ENCODE measurements at places on chromosomes 13 and 19.

DNA sequence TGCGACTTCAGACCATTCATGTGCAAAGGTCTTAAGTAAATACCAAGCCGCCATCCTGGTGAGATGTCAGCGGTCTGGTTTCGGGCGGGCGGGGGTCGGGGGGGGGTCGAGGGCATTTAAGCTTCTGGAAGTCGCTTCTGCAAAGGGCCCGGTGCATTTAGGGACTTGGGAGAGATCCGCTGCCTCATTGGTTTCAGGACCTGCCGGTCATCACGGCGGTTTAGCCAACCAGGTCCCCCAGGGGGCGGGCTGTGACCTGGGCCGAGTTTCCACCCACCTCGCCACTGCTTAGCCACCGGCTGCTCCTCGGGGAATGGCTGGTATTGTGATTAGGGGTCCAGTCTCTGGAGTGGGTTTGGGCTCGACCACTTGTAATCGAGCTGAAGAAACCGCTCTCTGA lies 7.8 kb downstream of the ANKLE1 start:
- peak; percentile 61 for DNase-seq

DNA sequence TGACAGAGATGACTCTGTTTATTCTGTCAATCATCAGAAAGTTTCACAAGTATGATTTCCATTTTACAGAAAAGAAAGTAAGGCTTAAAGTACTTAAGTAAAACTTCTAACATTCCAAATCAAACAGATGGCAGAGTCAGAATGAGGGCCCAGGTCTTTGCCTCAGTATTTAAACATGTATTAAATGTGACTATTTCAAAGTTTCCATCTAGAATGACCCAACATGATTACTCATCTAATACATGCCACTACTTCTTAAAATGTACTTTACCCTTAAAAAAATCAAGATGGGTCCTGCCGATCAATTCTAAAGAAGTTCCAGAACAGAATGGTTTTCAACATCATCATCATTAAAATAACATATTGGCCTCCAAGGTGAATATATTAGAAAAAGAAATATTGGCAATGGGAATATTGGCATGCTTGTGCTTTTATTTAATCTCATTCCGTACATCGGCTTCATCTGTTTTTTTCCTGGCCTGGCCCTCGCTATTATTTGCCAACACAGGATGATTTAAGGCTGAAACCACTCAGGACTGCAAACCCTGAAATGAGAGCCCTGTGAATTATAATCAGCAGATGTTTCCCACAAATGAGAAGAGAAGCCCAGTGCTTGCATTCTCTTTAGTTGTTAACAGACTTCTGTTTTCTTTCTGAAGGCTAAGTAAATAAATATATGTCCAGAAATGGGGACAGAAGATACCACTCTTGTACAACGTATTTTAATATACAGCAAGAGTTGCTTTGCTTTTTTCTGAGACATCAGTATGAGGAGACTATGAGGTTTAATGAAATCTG lies 340.0 kb downstream of the DNAJC15 start:
- no peak for DNase-seq

GRCh38 chr13:61833228-61833627 lies 417.6 kb upstream of the PCDH20 start:
- no peak for DNase-seq

DNA sequence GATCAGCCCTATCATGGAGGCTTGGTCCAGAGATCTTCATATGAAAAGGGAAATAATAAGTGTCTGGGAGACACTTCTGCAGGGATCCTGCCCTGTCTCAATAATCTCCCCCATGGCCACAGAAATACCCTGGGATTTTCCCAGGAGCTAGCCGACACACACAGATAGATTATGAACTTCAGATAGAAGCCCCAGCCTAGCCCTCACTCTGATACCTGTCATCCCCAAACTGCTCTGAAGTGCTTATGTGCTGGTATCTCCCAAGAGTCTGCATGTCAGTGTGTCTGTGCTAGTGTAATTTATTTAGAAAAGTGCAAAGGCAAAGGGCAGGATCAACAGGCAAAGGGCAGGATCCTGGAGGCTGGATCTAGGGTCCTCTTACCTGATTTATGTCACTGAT lies 38.7 kb upstream of the ZNF766 start:
- no peak for DNase-seq

- DNase-seq, result no peak
These were observed 35.2 kb upstream of the SLC46A3 start for GRCh38 chr13:28753946-28754345.

DNA sequence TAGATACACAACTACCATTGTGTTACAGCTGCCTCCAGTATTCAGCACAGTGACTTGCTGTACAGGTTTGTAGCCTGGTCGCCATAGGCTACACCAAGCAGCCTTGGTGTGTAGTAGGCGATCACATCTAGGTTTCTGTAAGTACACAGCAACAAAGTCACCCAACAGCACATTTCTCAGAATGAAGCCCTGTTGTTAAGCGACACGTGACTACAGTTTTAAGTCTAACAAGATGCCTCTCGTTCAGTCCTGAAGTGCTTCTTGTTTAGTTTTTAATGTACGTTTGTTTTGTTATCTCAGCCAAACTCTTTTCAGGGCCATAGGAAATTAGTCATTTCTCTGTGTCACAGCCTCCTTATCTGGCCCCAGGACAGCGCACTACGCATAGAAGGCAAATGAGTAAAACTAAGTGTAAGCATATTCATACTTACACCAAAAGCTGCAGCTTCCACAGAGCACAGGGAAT lies 50.0 kb upstream of the GPR183 start:
- DNase-seq, result peak; percentile 81

DNA sequence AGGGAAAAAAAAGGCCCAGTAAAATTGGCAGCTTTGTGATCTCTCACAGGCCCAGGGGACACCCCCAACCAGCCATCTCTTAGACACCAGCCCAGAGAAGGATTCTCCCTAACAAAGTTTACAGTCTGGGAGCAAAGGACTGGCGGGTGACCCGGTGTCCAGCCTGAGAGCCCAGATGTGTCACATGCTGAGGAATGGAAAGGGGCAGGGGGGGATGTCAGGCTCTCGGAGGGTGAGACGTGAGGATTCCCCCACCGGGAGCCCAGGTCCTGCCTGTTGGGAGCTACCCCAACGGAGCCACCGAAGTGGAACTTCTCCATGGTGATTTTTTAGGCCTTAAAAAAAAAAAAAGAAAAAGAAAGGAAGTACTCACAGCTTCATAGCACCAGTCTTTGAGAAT lies 4.8 kb upstream of the CTXN1 start:
- DNase-seq, result no peak

DNA sequence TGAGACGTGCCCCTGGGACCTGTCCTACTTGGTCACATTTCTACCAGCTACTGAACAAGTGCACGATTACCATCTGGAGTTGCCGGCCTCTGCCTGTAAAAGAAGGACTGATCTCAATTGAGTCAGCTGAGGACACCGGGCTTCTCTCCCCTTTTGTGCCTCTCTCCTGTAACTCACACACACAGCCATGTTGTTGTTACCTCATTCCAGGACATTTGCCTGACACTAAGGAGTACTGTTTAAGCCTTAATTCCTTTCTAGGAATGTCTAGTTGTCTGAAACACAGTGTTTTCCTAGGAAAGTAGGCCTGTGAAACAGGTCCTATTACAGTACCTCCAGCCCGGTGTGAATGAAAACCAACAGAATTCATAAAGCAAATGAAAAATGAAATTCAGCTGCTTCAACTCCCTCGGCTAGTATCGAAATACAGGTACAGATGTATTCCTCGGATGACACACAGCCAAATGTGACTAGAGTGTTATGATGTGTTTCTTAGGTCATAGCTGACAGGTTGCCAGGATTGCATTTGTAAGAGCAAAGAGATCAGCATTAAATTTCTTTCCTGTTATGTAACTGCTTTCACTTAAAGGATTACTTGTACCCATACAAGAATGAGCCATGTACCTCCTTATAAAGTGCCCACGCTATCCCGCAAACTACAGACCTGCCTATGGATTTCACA lies 152.0 kb upstream of the IRS2 start:
- DNase-seq, result no peak

DNA sequence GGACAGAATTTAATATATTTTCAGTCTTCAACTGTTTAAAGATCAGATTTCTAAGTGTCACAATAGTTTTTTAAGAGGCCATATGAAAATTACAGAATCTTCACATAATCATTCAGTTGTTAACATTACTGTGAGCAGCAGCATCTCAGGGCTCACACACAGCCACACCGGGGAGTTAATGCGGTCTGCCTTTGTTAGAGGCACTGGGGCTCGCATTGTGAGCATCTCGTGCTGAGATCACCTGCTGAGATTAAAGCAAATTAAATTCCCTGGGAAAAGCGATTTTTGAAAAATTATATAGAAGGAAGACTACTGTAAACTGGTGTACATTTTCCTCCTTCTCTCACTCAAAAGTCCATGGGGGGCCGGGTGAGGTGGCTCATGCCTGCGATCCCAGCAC lies 16.6 kb downstream of the GPR12 start:
- DNase-seq, result no peak

DNA sequence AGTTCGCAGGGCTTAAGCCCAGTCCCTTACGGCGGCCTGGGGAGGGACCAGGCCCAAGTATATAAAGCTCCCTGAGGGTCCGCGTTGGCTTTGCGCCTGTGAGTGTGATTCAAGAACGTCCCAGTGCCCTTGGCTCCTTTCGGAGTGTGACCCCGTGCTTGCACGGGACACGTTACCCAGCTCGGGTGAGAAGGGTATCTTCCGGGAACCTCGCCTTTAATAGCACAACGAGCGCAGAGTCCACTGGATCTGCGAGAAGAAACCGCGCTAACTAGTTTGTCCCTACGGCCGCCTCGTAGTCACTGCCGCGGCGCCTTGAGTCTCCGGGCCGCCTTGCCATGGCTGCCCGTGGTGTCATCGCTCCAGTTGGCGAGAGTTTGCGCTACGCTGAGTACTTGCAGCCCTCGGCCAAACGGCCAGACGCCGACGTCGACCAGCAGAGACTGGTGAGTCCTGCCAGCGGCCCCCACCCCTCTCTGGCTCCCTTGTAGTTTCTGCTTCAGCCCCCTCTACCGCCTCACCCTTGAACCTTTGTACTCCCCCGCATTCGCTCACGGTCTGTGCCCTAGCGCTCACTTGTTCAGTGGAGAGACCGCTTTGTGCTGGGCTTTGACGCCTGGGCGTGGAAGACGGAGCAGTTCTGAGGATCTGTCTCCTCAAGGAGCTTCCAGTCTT lies at the start of gene DNAJC15:
Gene DNAJC15 (plus strand): TSS at position 298 of the 675 bp plus-strand sequence. CDS start 41 bp downstream, at position 339.
- peak; percentile 83 for DNase-seq

GRCh38 chr13:40178130-40178529 lies 488.3 kb downstream of the FOXO1 start:
- no peak for DNase-seq

DNA sequence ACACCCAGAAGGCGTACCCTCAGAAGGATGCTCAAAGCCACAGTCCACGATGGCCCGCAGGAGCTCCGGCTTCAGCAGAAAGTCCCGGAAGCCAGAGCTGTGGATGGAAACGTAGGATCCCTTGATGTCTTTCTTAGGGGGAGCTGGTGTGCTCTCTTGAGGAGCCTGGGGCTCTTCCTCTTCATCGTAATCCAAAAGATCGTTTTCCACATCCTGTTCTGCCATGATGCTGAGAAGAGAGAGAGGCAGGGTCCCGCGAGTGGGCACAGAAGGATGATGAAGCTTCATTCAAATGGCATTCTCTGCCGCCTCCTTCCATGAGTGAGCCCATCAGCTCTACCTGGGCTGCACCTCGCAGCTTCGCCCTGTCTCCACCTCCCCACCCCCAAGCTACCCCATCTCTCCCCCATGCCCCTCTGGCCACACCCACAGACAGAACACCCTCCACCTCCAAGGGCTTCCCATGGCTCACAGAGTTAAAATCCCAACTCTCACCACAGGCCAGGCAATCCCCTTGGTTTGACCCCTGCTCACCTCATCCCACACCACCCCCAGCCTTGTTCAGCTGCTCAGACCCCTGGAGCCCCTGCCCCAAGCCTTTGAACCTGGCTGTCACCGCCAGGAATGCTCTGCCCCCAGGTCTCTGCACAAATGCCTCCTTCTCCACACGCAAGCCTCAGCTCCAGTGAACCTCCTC lies 6.0 kb downstream of the DDX39A start:
- no peak for DNase-seq

DNA sequence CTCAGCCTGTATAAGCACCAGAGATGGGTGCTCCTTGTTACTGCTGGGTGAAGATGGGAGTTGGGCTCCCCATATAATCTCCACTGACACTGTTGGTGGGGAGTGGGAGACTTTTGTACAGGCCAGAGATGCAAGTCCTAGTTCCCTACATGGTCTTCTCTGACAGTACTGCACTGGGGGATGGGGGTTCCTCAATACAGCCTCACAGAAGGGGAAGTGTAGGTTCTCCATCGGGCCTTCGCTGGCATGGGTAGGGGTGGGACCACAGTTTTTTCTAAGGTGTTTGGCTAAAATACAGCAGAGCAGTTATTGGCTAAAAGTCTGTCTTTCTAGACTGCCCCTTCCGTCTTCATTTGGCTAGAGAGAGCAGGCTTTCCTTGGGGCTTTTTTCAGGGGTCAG lies 167.2 kb upstream of the SERP2 start:
- DNase-seq, result no peak

- no peak for DNase-seq
These were observed 12.7 kb upstream of the FKRP start for GRCh38 chr19:46732966-46733689.

DNA sequence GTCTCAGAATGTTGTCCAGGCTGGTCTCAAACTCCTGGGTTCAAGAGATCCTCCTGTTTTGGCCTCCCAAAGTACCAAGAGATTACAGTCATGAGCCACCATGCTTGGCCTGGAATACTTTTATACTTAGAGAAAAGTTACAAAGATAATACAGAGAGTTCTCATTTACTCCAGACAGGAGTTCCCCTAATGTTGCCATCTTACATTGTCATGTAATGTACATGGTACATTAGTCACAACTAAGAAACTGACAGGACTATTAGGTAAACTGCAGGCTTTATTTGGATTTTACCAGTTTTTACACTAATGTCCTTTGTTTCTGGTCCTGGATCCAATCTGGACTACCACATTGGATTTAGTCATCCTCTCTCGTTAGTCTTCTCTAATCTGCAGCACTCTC lies 2.3 kb upstream of the C19orf84 start:
- DNase-seq, result no peak

- no peak for DNase-seq
These were observed 17.1 kb upstream of the GAS6 start for GRCh38 chr13:113880651-113881611.

DNA sequence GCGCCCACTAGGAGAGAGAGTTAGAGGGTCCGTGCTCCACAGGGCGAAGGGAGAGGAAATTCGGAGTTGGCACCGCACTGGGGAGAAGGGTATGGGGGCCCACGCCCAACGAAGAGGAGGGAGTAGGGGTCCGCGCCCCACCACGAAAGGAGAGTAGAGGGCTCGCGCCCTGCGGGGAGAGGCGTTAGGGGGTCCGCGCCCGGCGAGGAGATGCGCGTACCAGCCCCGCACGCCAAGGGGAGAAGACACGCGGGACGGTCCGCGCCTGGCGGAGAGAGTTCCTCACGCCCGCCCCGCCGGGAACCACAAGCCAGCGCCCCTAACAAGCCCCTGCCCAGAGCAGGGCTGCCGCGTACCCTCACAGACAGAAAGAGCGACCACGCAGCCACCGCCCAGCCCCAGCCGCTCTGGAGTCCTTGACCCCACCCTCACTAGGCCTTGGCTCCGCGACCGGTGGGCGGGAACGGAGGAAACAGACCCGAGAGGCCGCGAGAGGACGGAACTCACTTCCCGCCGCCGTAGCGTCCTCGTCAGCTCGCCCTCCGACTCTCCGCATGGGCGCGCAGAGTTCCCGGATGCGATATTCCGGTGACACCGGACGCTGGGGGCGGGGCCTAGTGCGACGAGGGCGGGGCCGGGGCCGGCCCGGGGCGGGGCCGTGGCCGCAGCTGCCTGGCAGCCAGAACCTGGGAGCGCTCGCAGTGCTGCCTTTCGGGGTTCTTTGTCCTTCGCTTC lies 20.0 kb upstream of the ZSCAN18 start:
- no peak for DNase-seq

GRCh38 chr19:33204136-33204973 lies 10.2 kb downstream of the LRP3 start:
- DNase-seq, result no peak

- no peak for DNase-seq
These were observed 9.2 kb downstream of the PARP4 start for GRCh38 chr13:24503379-24503696.

Data from activated T-cell treated with anti-CD3 and anti-CD28 coated beads, Interleukin-2, amount 50 U/mL, for 72 hours (primary cell).